ENCODE measurements at places on chromosomes 2 and 18. TPM values are rescaled to one million over a fixed set of nuclear protein-coding genes. Genes with fewer than 3 reads are reported as not detected.

DNA sequence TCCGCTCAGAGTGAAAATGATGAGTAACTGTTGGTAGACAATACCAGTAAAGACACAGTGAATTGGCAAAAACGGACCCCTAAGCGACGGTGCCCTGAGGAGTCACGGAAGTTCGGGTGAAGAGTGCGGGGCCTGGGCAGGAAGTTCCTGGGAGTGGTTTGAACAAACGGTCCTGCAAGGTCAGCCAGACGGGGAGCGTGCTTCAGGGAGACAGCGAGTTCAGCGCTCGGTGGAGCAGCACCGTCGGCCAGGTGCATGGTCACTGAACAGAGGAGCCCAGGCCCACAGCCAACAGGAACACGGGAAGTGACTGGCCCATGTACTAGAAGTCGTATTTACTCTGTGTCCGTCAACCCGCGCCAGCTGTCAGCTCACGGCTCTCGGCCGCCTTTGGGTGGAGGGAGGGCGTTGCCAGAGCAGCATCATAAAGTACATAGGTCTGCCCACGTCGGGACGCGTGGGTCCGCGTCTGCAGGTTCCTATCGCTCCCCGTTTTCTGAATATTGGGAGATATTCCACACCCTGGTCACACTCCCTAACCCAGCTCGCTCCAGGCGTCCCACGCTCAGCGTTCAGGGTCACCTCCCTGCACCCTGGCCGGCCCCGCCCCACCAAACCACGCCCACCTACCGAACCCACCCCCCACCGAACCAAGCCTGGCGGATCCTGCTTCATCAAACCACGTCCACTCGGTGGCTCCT lies 75.6 kb upstream of the UXS1 start:
- H3K4me3 ChIP-seq: peak overlapping the region; percentile 36
- peak overlapping the region; percentile 38 for H3K27ac ChIP-seq
- H3K36me3 ChIP-seq: no peaks in the 10 kb centered on the region
- H3K4me1 ChIP-seq: peaks cover 6% of the 10 kb centered on the region

The EPHA4 gene
- 18.1 TPM for total RNA-seq

The INO80B gene
- total RNA-seq: 30.2 TPM

- DNase-seq: no peak
- H3K4me1 ChIP-seq: no peaks in the 10 kb centered on the region
- no peaks in the 10 kb centered on the region for H3K27me3 ChIP-seq
- H3K36me3 ChIP-seq: peaks cover 28% of the 10 kb centered on the region
- no peak overlapping the region for H3K4me3 ChIP-seq
- H3K27ac ChIP-seq: no peak overlapping the region
These were observed 88.5 kb downstream of the EIPR1 start for GRCh38 chr2:3289171-3289515.

GRCh38 chr2:95296011-95296410 lies 1.1 kb upstream of the KCNIP3 start:
- no peak for DNase-seq
- H3K27ac ChIP-seq: no peak overlapping the region
- H3K36me3 ChIP-seq: no peaks in the 10 kb centered on the region
- H3K4me1 ChIP-seq: no peaks in the 10 kb centered on the region
- H3K27me3 ChIP-seq: no peaks in the 10 kb centered on the region

The PMAIP1 gene
- 5.9 TPM for total RNA-seq

The CYP1B1 gene
- total RNA-seq: 50.4 TPM

- no peak for DNase-seq
- no peaks in the 10 kb centered on the region for H3K27me3 ChIP-seq
- no peak overlapping the region for H3K4me3 ChIP-seq
- no peaks in the 10 kb centered on the region for H3K4me1 ChIP-seq
- H3K27ac ChIP-seq: no peak overlapping the region
These were observed 113.6 kb upstream of the COL5A2 start for GRCh38 chr2:189293164-189293563.

DNA sequence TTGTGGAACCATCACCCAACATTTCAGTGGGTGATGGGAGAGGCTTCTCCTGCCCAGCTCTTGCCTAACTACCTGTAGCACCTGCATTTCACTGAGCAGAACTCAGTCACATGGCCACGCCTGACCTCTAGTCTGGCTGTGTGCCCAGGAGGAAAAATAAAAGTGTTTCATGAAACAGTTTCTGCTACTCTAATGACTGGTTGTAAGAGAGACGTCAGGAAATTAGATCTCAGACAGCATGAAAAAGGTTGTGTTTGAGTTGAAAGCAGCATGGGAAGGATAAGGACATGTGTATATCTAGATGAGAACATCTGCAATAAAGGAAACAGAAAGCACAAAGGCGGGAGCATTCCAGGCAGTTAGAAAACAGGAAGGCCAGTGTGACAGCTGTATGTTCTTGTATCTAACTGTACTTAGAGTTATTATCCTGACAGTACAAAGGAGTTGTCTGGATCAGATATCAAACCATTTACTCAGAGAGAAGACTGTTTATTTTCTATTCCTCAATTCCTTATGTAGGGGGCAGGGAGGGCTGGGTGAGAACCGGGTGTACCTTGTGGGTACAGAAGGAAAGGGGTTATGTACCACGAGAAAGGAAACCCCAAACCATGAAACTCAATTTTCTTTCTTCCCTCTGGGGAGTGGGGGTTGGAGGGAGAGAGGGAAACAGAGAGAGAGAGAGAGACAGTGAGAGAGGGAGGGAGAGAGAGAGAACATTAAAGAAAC lies 307.4 kb upstream of the VWC2L start:
- no peaks in the 10 kb centered on the region for H3K4me1 ChIP-seq
- DNase-seq: no peak
- no peaks in the 10 kb centered on the region for H3K27me3 ChIP-seq

The PXDN gene
- 25.1 TPM for total RNA-seq

DNA sequence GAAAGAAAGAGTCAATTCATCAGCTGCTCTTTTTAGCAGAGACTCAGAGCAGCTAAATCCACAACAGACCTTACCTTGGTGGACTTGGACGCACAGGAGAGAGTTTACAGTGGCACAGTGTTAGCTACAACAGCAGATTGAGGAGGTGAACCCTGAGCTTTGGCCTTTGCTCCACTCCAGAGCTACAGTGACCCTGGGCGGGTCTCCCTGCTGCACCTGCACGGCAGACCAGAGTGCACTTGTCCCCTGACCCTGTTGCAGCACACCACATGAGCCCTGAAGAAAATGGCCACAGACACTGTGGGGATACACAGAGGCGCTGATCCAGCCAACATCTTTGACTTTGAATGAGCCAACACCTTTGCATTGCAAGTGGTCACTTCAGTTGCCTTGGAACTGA lies 11.0 kb downstream of the SLC19A3 start:
- H3K27me3 ChIP-seq: no peaks in the 10 kb centered on the region
- no peaks in the 10 kb centered on the region for H3K36me3 ChIP-seq
- H3K4me1 ChIP-seq: no peaks in the 10 kb centered on the region
- H3K4me3 ChIP-seq: no peak overlapping the region
- no peak for DNase-seq
- H3K27ac ChIP-seq: no peak overlapping the region

The SERPINB7 gene
- total RNA-seq: not detected

GRCh38 chr2:65075176-65075575 lies 19.0 kb downstream of the CEP68 start:
- peak overlapping the region; percentile 29 for H3K27ac ChIP-seq
- no peak for DNase-seq
- H3K36me3 ChIP-seq: peaks cover 98% of the 10 kb centered on the region
- H3K4me1 ChIP-seq: peaks cover 27% of the 10 kb centered on the region
- H3K4me3 ChIP-seq: no peak overlapping the region

DNA sequence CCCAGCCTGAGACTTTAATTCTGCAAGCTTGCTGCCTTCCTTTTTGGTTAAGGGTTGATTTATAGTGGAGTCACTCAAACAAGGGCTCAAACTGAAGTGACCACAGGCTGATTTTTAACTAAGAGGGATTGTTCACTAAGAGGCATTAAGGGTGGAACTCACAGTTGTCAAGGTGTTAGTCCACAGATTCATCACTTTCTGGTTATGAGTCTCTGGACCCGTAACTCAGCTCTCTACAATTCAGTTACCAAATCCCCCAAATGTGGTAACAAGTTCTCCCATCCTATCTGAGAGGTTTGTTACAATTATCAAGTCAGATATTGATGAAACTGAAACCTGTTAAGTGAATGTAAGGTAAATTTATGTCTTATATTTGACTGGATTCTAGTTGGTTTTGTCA lies 185.9 kb upstream of the KLHL14 start:
- H3K4me1 ChIP-seq: no peaks in the 10 kb centered on the region
- no peaks in the 10 kb centered on the region for H3K36me3 ChIP-seq
- no peak overlapping the region for H3K4me3 ChIP-seq
- H3K27ac ChIP-seq: no peak overlapping the region
- H3K27me3 ChIP-seq: no peaks in the 10 kb centered on the region

The WIPF1 gene
- 153 TPM for total RNA-seq

- no peak for DNase-seq
- no peaks in the 10 kb centered on the region for H3K27me3 ChIP-seq
- H3K27ac ChIP-seq: no peak overlapping the region
These were observed 120.3 kb downstream of the PLA2R1 start for GRCh38 chr2:159942146-159942545.

GRCh38 chr2:174529916-174530315 lies 43.1 kb upstream of the GPR155 start:
- no peaks in the 10 kb centered on the region for H3K36me3 ChIP-seq
- no peaks in the 10 kb centered on the region for H3K27me3 ChIP-seq
- H3K4me1 ChIP-seq: no peaks in the 10 kb centered on the region

The STEAP3 gene
- total RNA-seq: 2.2 TPM

The MALL gene
- 14.2 TPM for total RNA-seq

- peak; percentile 92 for DNase-seq
- peaks cover 43% of the 10 kb centered on the region for H3K4me1 ChIP-seq
- peak overlapping the region; percentile 49 for H3K27ac ChIP-seq
- H3K36me3 ChIP-seq: no peaks in the 10 kb centered on the region
- H3K27me3 ChIP-seq: peaks cover 20% of the 10 kb centered on the region
These were observed 591 bp downstream of the SLC16A14 start for GRCh38 chr2:230068016-230068650.

The SCN3A gene
- 6.0 TPM for total RNA-seq

GRCh38 chr2:100198461-100199230 lies 56.3 kb upstream of the AFF3 start:
- H3K27me3 ChIP-seq: no peaks in the 10 kb centered on the region
- no peaks in the 10 kb centered on the region for H3K4me1 ChIP-seq
- DNase-seq: no peak

The POTEC gene
- not detected for total RNA-seq

The DCDC2C gene
- not detected for total RNA-seq

DNA sequence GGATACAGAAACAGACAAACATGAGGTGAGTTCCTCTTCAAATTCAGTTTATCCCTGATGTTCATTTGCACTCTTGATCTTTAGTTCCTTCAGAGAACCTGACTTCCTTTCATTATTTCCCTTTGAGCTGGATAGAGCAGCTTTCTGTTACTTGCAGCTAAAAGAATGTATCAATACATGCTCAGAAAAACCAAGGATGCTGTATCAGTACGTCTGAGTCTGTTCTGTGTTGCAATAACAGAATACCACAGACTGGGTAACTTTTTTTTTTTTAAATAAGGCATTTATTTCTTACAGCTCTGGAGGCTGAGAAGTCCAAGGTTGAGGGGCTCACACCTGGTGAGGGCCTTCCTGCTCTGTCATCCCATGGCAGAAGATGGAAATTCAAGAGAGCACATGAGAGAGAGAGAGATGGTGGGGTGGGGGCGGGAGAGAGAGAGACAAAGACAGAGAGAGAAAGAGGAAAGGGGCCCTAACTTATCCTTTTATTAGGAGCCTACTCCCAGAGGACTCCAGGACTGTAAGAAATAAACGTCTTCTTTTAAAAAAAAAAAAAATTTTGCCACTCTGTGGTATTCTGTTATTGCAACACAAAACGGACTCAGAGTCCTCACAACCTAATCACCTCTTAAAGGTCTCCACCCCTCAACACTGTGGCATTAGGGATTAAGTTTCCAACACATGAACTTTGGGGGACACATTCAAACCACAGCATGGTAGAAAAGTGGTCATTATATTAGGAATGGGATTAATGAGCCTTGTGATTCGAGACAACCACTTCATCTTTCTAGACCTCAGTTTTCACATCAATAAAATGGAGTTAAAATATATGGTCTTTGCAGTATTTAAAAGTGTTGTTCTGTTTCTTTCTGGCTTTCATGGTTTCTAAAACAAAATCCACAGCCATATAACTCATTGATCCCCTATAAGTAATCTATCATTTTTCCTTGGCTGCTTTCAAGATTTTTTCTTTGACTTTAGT lies 18.4 kb upstream of the SELENOI start:
- no peaks in the 10 kb centered on the region for H3K4me1 ChIP-seq
- H3K4me3 ChIP-seq: no peak overlapping the region
- H3K36me3 ChIP-seq: no peaks in the 10 kb centered on the region
- no peak overlapping the region for H3K27ac ChIP-seq
- no peak for DNase-seq

DNA sequence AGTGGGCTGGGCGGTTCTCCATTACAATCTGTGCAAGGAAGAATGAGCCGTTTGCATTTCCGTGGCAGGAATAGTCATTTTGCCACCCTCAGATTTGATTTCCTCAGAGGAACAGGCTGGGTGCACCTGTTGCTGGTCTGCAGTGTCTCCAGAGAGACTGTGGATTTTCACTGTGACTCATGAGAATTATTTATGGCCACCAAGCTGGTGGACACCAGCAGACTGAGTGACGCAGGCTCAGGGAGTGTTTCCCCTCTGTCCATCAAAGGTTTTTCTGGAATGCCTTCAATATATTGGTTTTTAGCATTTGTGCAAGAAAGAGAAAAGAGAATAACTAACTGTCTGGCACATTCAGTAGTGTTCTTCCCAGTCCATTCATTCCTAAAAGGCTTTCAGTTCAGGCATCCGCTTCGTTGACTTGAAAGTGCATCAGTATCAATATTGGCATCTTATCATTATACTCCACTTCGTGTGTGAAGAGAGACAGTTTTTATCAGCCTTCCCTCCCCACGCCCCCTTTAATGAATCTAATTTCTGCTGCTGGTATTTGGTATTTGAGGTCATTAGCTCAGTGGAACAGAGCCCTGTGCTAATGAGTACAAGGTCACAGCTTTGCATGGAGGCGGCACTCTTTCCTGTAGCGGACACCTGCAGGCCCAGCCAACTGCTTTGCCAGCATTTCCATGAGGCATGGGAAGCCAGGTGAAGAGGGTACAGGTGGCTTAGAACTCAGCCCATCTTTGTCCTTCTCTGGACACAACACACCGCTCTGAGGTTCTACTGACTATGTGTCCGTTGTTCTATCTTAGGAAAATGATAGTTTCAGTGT lies 39.9 kb downstream of the PRKCE start:
- no peak overlapping the region for H3K4me3 ChIP-seq
- H3K27me3 ChIP-seq: no peaks in the 10 kb centered on the region
- H3K36me3 ChIP-seq: no peaks in the 10 kb centered on the region
- peaks cover 43% of the 10 kb centered on the region for H3K4me1 ChIP-seq
- no peak for DNase-seq

- H3K36me3 ChIP-seq: no peaks in the 10 kb centered on the region
- peaks cover 16% of the 10 kb centered on the region for H3K4me1 ChIP-seq
- H3K27ac ChIP-seq: no peak overlapping the region
- no peak for DNase-seq
- no peak overlapping the region for H3K4me3 ChIP-seq
- H3K27me3 ChIP-seq: no peaks in the 10 kb centered on the region
These were observed 154.2 kb upstream of the DLX2 start for GRCh38 chr2:172256886-172257285.

Measured in spleen (tissue), 13 donors.